ENCODE measurements at places on chromosomes 4 and X. TPM values are rescaled to one million over a fixed set of nuclear protein-coding genes. Genes with fewer than 3 reads are reported as not detected.

DNA sequence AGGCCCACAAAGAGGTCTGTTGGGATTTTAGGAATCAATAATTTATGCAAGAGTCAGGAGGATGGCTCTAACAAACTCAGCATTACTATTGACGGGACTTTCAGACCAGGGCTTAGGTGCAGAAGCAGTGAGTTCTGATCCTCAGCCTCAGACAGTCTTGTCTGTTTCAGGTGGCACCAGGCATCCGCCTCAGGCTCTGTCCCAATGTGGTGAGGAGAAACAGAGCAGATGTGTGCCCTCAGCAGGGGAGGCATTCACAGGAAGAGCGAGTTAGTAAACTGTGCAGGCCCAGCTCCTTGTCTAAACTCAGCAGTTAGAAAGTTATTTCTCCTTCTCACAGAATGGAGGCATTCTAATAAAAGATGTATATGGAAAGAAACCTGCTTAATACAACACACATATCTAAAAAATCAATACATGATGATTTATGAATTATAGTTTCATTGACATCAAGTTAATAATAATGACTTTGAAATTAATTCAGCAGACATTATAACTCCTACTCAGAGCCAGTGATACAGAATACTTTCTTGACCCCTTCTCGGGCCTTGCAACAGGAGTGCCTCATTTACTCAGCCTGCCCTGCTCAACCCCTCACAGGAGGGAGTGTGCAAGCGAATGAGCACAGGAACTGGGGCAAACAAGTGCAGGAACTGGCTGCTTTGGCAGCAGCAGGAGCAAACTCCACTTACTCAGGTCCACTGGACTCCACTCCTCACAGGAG, 202.8 kb upstream of the SMIM31 start:
- no peak for DNase-seq

- DNase-seq = peak; percentile 46
Observed at GRCh38 chr4:143351149-143351691, 14.5 kb downstream of the GAB1 start.

Gene F8
- total RNA-seq = 49.4 TPM

DNA sequence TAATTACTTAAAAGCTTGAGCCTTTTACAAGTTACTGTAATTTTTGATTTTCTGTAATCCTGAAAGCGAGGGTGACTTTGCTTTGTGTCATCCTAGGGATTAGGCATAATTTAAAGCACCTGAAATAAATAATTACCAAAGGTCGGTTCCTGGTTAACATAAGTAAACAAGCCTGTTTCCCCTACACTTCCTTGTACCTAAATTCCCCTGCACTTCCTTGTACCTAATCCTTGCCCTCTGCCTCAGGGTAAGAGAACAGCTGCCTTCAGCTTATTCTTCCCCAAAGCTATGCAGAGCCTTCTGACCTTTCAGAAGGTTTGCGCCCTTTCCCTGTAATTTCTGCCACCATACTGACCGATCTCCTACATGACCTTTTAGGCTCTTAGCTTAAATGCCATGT, 166.1 kb upstream of the PDE5A start:
- no peak for DNase-seq

Gene NKRF
- total RNA-seq = 5.2 TPM

DNA sequence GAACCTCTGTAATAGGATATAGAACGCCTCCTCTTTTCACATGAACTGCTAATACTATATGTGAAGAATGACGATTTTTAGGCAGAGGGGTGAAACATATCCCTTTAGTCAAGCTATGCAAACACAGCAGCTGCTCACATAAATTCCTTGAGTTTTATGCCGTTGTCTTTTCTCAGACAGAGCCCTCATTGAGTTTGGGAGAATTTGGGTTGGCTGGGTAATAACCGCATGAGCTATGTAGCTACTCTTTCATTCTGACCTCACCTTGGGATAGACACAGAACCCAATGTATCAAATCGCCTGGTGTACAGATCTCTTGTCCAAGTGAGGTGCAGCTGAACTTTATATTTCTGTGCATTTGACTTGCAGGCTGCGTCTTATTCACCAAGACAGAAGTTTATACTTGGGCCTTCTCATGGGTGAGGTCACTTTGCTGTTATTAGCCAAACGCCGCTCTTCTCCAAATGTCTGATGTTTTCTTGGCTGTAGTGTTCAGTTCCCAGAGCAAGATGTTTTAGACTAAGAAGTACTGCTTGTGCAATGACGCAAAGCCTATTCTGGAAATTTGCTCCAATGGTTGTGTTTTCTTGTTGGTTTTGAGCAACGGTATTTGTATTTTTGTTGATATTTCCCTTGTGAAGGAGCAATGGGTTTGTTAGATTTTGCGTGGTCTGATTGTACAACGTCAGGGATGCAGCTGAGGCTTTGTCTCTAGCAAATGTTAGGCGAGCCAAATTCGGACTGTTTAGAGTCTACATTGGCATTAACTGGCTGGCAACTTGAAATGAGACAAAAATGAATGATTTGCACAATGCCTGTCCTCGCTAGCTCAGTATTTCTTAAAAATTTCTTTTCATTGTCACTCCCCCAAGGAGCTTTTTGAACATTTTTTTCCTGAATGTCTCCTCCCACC, 11.2 kb upstream of the SPARCL1 start:
- no peak for DNase-seq

DNA sequence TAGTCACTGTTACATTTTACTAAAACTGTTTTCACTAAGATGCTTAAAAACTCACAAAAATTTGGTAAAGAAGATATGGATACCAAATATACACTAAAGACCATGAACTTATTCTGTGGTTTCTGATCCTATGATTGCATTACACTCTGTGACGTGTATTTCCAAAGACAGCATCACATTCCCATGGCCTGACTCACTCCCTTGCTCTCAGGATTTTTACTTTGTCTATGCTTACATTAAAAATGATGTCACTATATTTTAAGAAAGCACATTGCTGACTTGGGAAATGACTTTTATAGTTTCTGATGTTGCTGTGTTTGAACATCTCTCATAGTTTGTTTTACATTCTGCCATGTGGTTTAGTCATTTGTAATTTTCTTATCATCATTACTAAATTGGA, 327.9 kb upstream of the MAGEB18 start:
- DNase-seq = no peak

Gene PTCHD1
- 0.02 TPM for total RNA-seq

DNA sequence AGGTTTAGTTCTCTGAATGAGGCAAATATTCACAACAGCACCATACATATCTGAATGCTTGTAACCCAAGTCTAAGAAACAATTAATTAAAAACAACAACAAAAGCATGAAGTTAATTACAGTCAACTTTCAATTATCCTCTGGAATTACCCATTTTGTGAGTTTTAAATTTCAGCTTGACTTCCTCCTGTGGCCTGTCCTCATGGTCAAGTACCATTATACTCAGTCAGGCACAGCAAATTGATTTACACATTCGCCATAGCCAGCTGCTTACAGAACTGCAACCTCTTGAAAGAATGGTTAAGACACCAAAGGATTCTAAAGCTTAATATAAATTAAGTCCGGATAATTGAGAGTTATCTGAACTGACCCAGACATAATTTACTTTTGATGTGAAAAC, 306.5 kb downstream of the CAMK2D start:
- DNase-seq = no peak

DNA sequence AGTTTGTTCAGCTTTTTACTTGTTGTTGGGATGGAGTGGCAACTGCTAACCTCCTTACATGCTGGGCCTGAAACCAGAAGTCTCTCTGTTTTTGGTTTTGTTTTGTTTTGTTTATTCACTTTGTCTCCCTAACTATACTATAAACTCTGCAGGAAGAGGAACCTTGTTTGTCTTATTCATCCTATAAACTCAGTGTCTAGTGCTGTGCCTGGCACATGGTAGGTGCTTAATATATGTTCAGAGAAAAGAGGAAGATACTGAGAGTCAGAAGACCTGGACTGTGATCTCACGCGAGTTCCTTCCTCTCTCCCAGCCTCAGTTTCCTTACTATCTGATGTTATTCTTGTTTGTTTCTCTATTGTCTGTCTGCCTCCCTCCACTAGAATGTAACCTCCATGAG, 71.3 kb downstream of the PRPS1 start:
- no peak for DNase-seq

Gene GAGE1
- total RNA-seq = not detected

- DNase-seq = no peak
Observed at GRCh38 chr4:7988437-7988836, 48.8 kb upstream of the AFAP1 start.

DNA sequence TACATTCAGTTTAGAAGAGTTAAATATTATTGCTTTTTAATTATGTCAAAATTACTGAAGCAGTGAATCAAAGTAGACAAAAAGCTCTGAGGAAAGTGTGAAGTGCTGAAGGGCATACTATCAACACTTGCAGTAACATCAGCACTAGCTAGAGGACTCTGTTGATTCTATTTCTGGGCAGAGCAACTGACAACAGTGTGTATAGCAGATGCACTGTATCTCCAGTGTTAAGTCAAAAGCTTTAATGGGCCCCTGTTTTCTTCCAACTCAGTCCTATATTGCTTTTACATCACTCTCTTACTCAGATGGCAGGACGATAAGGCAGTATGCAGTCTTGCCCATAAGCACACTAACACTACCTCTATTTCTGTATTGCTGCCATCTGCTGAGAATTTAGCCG, 435.2 kb upstream of the AMOT start:
- no peak for DNase-seq

DNA sequence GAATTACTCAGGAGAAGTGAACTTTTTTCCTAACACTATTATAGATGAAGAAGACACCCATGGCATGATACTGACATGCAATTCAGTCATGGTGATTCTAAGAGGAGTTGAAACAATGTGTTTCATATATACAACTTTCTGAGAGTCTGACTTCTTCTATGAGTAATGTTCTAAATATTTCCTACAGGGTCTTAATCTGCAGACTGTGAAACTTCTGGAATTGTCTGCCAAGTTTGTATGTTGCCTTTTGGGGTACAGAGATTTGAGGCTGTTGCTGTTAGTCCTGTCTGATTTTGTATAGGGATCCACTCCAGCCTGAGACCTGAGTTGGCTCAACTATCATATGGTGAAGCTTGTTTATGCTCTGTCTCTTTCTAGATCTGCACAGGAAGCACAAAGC, 160.6 kb upstream of the GATB start:
- DNase-seq = no peak

GRCh38 chr4:179278647-179279046, 1836.4 kb upstream of the AGA start:
- DNase-seq = no peak

Gene GPC4
- 11.6 TPM for total RNA-seq

GRCh38 chr4:168815379-168816345, 194.4 kb downstream of the CBR4 start:
- no peak for DNase-seq

- peak; percentile 32 for DNase-seq
Observed at GRCh38 chr4:142940425-142941330, 94.6 kb upstream of the INPP4B start.

Gene NEUROG2
- total RNA-seq = not detected

- no peak for DNase-seq
Observed at GRCh38 chrX:141989815-141990214, 86.1 kb downstream of the MAGEC1 start.

DNA sequence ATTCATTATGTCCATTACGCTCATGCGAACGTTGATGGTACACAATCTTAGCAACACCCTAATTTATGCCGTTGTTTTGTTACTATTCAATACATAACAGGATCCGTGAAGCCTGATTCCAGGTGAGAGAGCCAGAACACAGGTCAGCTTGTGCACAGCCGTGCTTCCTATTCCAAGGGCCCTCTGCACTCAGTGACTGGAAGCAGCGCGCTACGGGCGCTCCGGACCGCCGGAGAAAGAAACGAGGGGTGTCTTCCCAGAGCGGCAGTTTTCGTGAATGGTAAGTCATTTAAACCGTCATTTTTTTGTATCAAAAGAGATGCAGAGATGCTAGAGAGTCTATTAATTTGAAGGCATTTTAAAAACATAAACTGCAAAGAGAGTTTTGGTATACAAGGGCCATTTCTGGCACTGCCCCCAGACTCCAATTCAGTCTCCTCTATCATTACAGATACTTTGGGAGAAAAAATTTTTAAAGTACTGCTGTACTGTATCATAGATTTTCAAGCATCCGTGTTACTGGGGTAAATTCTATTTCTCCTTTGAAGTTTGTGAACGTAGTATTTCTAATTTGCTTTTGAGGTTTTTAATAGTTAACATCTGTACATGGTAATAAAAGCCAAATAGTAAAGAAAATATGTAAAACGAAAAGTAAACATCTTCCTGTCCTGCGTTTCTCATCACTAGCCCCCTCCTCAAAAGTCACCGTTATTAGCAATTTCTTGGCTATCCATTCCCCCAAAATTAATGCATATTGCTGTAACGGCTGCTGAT, 6.6 kb downstream of the SLC25A5 start:
- no peak for DNase-seq

- no peak for DNase-seq
Observed at GRCh38 chr4:31964685-31965084, 1244.5 kb downstream of the PCDH7 start.

DNA sequence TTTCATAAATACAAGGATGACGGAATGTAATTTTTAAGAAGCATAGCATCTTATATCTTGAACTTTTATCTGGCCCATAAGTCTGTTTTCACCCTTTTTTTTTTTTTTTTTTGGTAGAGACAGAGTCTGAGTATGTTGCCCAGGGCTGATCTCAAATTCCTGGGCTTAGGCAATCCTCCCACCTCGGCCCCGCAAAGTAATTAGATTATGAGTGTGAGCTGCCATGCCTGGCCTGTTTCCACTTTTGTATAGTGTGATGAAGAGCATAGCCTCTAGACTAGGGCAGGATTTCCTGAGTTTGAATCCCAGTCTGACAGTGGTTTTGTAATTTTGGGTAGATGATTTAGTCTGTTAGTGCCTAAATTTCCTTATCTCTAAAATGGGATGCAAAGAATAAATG, 11.0 kb downstream of the STIM2 start:
- no peak for DNase-seq

DNA sequence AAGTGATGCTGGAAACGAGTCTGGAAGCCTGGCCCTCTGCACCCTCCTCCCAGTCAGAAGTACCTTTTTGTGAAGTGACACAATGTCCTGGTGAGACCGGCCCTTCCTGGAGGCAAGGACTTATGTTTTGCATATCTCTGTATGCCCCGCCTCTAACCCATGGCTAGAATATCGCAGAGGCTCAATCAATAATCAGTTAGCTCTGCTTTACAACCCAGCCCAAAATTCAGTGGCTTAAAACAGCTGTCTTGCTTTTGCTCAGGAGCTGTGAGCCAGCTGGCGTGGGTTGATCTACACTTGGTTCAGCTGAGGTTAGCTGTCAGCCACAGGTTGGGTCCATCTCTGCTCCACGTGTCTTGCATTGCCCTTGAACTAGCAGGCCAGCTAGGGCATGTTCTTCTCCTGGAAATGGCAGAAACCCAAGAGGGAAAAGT, 98.8 kb upstream of the METTL14 start:
- peak; percentile 76 for DNase-seq

GRCh38 chr4:155487210-155487609, 110.4 kb upstream of the MAP9 start:
- no peak for DNase-seq

DNA sequence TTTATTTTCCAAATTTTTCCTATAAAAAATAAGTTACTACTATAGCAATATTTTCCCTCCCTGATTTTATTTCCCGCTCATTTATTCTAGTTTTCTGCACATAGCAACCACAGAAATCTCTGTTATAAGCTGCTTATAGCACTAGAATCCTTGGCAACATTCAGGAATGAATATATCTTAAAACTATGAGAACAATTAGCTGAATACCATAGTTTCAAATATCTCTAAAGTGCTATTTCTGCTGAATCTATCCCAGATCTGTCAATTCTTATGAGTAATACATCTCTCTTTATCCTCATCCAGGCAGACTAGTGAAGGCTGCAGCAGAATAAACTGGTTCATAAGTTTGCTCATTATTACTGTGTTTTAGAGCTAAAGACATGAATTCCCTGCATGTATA, 622.9 kb upstream of the DIPK2B start:
- DNase-seq = no peak

Gene ARHGAP36
- total RNA-seq = not detected

- no peak for DNase-seq
Observed at GRCh38 chr4:96170198-96170597, 330.3 kb downstream of the PDHA2 start.
